ENCODE measurements at places on chromosomes 6 and 20. TPM values are rescaled to one million over a fixed set of nuclear protein-coding genes. Genes with fewer than 3 reads are reported as not detected.

DNA sequence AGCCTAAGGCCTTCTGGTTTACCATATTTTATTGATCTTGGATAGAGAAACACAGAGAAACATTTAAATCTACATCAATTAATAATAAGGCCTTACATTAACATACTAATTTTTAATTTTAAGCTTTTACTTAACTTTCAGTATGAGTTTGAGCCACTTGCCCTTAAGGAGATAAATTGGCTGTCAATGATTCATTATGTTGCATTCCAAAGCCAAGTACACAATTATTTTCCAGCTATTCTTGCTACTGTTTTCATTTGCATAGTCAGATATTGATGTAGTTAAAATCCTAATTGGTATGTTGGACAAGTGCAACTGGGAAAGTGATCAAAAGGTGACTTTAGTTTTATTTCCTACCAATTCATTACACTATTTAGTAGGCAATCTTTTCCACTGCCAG, 58.2 kb downstream of the MOCS1 start:
- no peak for DNase-seq

- DNase-seq: no peak
Observed at GRCh38 chr20:44247131-44247571, at the start of gene GDAP1L1. GDAP1L1 (plus strand) TSS chr20:44247308; CDS start chr20:44247335, 27 bp downstream.

The CCM2L gene
- total RNA-seq: 0.20 TPM

DNA sequence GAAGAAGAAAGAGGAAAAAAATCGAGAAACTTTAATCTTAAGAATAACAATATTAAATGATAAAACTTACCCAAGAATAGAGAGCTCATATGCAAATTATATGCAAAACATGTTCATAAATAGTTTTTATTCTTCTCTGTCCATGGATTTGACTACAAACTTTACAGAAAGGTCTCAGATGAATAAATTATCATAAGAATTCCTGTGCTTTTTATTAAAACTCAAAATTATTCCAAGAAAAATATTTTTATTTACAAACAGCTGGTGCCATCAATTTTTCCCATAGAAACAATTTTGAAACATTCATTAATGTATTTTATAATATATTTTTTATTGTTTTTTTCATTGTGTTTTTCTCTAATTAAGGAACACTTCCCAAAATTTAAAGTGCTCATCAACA, 12.1 kb downstream of the MYB start:
- no peak for DNase-seq

DNA sequence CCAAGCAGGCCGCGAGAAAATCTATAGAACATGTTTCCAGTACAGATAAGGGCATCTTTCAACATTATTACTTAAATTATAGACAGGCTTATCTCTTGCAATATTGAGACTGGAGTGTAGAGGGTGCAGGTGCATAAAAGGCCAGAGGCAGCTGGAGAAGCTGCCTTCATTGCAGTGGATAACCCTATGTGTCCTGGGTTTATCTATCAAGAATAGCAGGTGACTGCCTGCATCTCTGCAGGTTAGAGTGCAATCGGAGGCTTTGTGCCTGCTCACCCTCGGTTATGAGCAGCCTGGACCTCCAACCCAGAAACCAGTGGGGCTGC, 28.7 kb upstream of the ECI2 start:
- DNase-seq: no peak

The HLA-DQB1 gene
- total RNA-seq: 310 TPM

The CPNE5 gene
- 57.8 TPM for total RNA-seq
